ENCODE measurements at places on chromosomes 6 and 20.

DNA sequence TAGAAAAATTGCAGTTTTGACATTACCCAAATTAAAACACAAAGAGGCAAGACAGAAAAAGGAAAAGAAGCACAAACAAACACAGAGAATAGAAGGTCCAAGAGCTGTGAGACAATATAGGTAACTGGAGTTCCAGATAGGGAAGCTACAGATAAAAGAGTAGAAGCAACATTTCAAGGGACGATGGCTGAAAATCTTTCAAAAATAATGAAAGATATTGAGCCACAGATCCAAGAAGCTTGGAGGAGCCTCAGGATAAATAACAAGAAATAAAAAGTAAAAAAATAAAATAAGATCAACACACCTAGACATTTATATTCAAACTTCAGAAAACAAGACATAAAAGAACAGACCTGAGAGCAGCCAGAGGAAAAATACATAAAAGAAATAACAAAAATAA lies 164.9 kb downstream of the FNDC1 start:
- DNase-seq, result no peak

DNA sequence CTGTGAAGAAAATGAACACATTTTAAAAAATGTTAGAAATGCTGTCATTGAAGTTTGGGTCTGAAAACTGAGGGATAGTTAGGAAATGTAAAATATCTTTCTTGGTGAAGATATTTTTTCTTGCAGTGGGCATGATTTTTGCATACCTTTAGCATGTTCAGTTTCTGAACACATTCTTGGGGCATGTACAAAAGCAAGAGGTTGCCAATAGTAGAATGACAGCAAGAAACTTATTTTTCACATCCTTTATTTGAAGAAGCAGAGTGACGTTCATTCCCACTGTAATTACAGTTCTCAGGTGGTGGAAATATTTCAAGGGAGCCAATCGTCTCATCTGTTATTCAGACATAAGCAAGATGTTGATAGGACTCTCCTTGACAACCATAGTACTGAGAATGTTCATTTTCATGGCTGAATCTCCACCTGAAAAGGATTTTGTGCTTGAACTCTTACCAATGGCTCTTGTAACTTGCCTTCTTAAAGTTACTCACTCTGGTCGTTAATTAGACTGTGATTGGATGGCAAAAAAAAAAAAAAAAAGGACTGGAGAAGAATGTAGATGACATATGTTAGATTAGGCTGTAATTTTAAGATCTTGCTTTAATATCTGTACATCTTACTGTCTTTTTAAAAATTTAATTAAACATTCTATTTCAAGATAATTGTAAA lies 74.4 kb downstream of the DOK5 start:
- DNase-seq, result no peak

DNA sequence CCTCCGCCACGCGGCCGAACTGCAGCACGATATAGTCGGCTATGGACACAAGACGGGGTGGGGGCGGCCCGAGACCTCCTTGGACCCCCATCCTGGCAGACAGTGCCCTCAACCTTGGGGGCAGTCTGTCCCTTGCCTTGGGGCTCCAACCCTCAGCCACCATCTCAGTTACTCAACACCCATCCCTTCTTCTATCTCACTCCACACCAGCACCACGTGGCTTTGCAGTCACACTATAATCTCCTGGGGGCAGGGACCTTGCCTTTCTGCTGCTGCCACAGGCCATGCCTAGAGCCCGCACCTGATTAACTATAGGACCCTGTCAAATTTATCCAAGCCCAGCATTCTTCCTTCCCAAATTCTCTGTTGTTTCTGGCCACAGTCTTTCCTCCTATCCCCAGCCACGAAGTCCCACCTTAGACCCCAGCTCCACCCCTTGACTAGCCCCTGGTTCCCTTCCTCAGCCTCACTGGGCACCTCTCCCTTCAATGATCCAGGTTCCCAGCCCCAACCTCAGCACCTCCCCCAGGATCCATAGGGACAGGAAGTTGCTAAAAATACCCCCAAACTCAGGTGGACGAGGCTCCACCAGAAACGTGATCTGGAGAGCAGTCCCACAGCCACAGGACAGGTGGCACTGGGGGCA lies 1.7 kb upstream of the TEAD3 start:
- DNase-seq, result no peak

- no peak for DNase-seq
Measured at GRCh38 chr6:112109262-112109661, 21.9 kb downstream of the FAM229B start.

GRCh38 chr6:160224639-160225237 lies 33.9 kb downstream of the SLC22A2 start:
- DNase-seq, result no peak

- DNase-seq, result peak; percentile 92
Measured at GRCh38 chr6:138773177-138774091, at the start of gene CCDC28A. CCDC28A (plus strand) TSS chr6:138773769; CDS start chr6:138776121, 2,352 bp downstream.

DNA sequence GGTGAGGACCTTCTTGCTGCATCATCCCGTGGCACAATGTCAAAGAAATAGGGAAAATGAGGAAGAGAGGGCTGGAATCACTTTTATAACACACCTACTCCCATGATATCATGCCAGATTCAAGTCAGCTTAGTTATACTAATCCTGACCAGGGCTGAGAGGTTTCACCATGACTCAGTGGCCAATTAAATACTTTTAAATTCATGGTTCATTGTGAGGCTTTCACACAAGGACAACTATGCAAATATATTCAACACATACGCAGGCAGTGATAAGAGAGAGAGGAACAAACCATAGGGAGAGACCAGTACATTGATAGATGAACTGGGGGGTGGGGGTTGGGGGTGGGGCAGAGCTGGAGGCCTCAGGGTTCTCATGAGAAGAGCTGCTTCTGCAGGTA lies 313.1 kb downstream of the LRFN2 start:
- no peak for DNase-seq

DNA sequence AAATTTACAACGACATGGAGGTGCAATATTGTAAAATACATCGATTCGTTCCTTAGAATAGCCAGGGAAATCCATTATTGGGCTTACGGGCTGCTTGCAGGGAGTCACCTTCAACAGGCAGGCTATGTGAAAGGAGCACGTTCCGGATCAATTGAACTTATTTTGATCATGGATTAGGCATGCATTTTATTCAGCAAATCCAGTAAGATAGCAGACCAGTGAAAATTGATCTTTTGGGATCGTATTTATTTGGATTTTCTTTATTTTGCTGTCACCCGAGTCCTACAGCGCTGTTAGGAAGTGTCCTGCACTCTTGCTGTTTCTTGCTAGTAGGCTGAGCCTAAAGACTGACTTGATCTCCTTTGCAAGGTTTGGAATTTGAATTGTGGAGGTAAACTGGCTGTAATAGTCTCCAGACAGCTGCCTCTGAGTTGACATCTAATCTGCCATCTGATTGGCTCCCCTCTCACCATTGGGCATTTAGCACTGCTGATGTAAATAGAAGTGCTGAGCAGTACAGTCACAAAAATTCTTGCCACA lies 3.0 kb downstream of the ARID1B start:
- DNase-seq, result peak; percentile 44
